ENCODE measurements at places on chromosomes 16 and 17. TPM values are rescaled to one million over a fixed set of nuclear protein-coding genes. Genes with fewer than 3 reads are reported as not detected.
A peak's percentile ranks its signal among the peaks of the same experiment; 100 is the strongest.

DNA sequence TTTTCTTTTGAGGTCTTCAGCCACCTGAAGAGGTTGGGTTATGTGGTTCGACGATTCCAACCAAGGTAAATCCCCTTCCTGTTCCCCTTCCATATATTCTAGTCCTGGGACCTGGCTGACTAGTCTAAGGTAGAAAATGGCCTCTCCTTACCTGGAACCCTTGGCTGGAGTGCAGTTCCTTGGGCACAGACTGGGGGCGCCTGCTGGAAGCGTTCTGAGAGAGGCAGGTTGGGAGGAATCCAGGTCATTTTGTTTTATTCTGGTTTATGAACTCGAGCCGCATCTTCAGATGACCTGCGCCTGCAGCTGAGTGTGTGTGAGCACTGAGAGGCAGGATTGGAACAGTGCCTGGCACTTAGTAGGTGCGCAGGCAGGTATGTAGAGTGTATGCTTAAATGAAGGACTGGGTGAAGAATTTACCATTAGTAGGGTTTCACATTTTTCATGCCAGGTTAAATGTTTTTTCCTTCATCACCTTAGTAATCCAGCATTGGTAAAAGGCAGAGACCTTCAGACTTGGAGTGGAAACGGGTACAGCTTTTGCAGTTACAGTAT, 2.7 kb downstream of the TSEN54 start:
- no peak overlapping the region for H3K27ac ChIP-seq
- H3K27me3 ChIP-seq, result no peaks in the 10 kb centered on the region
- H3K36me3 ChIP-seq, result peaks cover 4% of the 10 kb centered on the region
- DNase-seq, result no peak

GRCh38 chr17:51745993-51746392, 412.5 kb downstream of the CA10 start:
- no peaks in the 10 kb centered on the region for H3K36me3 ChIP-seq
- DNase-seq, result no peak
- no peaks in the 10 kb centered on the region for H3K27me3 ChIP-seq
- H3K4me1 ChIP-seq, result peaks cover 4% of the 10 kb centered on the region
- H3K27ac ChIP-seq, result no peak overlapping the region

DNA sequence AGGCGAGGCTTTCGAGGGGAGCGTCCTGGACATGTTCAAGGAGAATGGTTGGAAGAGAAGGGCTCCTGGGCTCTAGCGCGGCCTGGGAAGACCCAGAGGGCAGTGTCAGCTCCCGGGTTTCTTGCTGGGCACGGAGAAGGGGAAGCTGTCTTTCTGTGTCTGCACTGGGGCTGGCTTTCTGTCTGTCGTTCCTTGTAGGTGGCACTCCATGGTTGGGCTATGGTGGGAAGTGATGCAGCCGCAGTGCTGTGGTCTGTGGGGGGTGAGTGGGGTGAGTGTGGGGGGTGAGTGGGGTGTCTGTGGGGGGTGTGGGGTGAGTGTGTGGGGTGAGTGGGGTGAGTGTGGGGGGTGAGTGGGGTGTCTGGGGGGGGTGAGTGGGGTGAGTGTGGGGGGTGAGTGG, 13.7 kb downstream of the RNF213 start:
- no peak overlapping the region for H3K4me3 ChIP-seq
- H3K36me3 ChIP-seq, result peaks cover 2% of the 10 kb centered on the region
- no peak overlapping the region for H3K27ac ChIP-seq
- peaks cover 18% of the 10 kb centered on the region for H3K4me1 ChIP-seq

The MED13 gene
- 11.3 TPM for polyA plus RNA-seq

DNA sequence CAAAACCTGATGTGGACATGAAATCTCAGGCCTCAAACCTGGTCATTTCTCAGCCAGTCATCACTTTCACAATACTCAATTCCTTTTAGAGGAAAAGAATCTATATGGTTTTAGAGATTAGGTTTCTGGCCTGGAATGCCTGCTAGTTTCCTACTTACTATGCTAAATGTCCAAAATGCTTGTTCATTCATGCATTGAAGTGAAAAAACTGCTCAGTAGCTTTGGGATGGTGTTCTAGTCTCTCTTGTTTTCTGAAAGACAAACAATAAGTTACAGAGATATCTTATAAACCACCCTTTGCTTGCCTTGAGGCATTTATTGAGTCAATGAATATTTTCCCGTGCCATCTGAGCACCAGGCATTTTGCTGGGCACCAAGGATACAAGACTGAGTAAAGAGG, 1146.5 kb upstream of the GOT2 start:
- no peak overlapping the region for H3K4me3 ChIP-seq
- H3K36me3 ChIP-seq, result no peaks in the 10 kb centered on the region
- H3K27me3 ChIP-seq, result no peaks in the 10 kb centered on the region
- DNase-seq, result no peak
- no peak overlapping the region for H3K27ac ChIP-seq

DNA sequence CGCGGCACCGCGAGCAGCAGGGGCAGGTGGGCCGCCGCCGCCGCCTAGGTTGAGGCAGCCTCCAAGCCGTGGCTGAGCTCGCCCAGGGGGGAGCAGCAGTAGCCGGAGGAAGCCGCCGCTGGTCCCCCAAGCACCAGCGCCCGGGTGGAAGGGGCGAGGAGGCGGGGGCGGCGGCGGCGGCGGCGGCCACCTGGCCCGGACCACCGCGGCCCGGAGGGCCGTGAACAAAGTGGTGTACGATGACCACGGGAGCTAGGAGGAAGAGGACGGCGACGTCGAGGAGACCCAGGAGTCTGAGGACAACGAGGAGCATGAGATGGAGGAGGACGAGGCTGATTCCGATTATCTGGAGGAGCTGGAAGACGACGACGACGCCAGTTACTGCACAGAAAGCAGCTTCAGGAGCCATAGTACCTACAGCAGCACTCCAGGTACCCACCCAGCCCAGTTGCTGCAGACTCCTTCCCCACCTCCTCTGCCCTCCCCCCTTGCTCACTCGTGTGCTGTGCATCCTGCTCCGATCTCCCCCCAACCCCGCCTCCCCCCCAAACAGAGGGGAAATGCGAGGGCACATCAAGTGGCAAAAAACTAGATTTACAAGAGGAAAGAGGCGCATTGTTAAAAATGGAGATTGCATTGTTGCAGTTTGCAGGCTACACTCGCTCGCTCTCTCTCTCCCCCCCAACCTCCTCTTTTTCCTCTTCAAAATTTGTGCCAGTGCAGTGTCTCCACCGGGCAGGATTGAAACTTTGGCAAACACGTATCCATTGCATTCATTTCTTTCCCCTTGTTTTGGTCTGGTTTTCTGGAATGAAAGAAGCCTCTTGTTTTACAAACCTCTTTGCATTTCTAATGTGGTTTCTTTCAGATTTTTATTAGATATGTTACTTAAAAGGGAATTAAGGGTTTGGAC, 41.8 kb upstream of the AMZ2 start:
- H3K36me3 ChIP-seq, result peaks cover 3% of the 10 kb centered on the region
- peaks cover 1% of the 10 kb centered on the region for H3K4me1 ChIP-seq
- H3K4me3 ChIP-seq, result peak overlapping the region; percentile 71
- H3K27me3 ChIP-seq, result peaks cover 20% of the 10 kb centered on the region
- H3K27ac ChIP-seq, result peak overlapping the region; percentile 68
- DNase-seq, result no peak

GRCh38 chr16:69566240-69566980, 644 bp downstream of the NFAT5 start:
- H3K4me1 ChIP-seq, result no peaks in the 10 kb centered on the region
- DNase-seq, result no peak
- H3K36me3 ChIP-seq, result no peaks in the 10 kb centered on the region

GRCh38 chr17:42133461-42134041, 10.9 kb downstream of the HSPB9 start:
- H3K27me3 ChIP-seq, result no peaks in the 10 kb centered on the region
- peaks cover 2% of the 10 kb centered on the region for H3K36me3 ChIP-seq
- no peaks in the 10 kb centered on the region for H3K4me1 ChIP-seq
- no peak overlapping the region for H3K4me3 ChIP-seq
- DNase-seq, result no peak

The CDK10 gene
- polyA plus RNA-seq, result 49.5 TPM

The GPR139 gene
- polyA plus RNA-seq, result 1.9 TPM

DNA sequence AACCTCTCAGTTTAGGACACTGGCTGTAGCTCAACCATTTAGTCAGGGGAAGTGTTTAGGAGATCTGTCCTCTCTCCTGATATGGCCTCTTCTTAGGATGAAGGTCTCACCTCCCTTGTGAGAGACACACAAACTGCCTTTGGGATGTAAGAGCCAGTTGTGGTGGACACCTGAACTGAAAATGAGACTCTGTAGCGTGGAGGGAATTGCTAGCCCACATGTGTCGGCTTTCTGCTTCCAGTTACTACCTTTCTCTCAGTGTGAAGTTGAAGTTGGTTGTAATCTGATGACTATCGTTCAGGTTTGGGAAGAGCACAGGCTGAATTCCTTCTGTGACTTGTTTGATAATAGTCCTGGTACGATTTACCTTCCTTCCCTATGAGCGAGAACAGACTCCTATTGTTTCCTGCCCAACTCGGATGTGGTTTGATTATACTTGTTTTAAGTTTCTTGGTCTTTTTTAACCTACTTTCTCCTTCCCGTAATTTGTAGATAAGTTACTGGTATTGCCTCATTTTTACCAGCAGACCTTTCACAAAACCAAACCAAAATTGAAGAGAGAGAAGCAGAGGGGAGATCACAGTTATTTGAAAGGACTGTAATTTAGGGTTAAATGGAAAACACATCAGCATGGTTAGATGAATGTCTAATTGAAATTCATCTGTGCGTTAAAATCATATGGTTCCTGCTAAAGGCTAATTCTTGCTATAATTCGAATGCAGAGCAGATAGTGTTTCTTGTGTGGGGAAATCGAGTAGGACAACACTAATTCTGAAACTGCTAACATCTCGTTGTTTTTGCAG, 43.2 kb downstream of the CLEC16A start:
- no peaks in the 10 kb centered on the region for H3K36me3 ChIP-seq
- H3K27me3 ChIP-seq, result no peaks in the 10 kb centered on the region
- H3K4me3 ChIP-seq, result no peak overlapping the region
- DNase-seq, result no peak
- H3K27ac ChIP-seq, result no peak overlapping the region
- H3K4me1 ChIP-seq, result no peaks in the 10 kb centered on the region

DNA sequence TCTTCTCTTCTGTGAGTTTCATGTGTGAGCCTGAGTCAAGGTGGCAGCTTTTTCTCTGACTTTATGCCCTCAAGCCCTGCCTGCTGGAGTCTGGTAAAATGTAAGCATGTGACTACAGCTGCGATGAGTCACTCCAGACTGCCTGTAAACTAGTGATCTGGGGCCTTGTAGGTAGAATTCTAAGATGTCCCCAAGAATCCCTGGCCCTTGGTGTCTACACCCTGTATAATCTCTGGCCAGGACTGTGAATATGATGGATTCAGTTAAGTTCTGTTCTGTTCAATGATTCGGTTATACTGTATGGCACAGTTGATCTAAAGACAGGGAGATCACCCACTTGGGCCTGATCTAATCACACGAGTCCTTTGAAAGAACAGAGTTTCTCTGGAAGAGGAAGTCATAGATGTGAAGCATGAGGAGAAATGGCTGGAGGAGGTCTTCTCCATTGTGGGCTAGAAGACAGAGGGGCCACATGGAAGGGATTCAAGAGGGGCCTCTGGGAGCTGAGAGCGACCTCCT, 29.8 kb downstream of the PRSS54 start:
- no peak overlapping the region for H3K4me3 ChIP-seq
- no peaks in the 10 kb centered on the region for H3K4me1 ChIP-seq
- H3K27ac ChIP-seq, result no peak overlapping the region
- no peak for DNase-seq
- H3K27me3 ChIP-seq, result no peaks in the 10 kb centered on the region

GRCh38 chr16:48013491-48013901, 142.3 kb downstream of the ABCC12 start:
- H3K4me3 ChIP-seq, result no peak overlapping the region
- H3K27ac ChIP-seq, result no peak overlapping the region
- H3K27me3 ChIP-seq, result no peaks in the 10 kb centered on the region

- no peak for DNase-seq
- H3K27me3 ChIP-seq, result no peaks in the 10 kb centered on the region
- no peaks in the 10 kb centered on the region for H3K4me1 ChIP-seq
- no peak overlapping the region for H3K4me3 ChIP-seq
- H3K27ac ChIP-seq, result no peak overlapping the region
Measured at GRCh38 chr17:71709946-71710345, 410.9 kb upstream of the SOX9 start.

The ADORA2B gene
- polyA plus RNA-seq, result 6.9 TPM

- no peaks in the 10 kb centered on the region for H3K27me3 ChIP-seq
- H3K4me3 ChIP-seq, result no peak overlapping the region
- H3K27ac ChIP-seq, result no peak overlapping the region
- DNase-seq, result no peak
Measured at GRCh38 chr16:6527646-6528045, 805.0 kb upstream of the RBFOX1 start.

DNA sequence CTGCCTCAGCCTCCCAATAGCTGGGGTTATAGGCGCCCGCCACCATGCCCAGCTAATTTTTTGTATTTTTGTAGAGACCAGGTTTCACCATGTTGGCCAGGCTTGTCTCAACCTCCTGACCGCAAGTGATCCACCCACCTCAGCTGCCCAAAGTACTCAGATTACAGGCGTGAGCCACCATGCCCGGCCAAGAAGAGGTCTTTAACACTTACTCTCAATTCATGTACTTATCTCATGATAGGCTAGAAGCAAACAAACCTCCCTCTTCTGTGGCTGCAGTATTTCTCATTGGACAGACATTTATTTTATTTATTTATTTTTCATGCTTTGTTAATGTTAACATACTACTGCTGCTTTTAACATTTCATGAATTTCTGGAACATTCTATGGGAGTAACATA, 7.0 kb upstream of the NT5C start:
- no peak overlapping the region for H3K4me3 ChIP-seq
- H3K4me1 ChIP-seq, result no peaks in the 10 kb centered on the region
- no peak overlapping the region for H3K27ac ChIP-seq
- no peaks in the 10 kb centered on the region for H3K27me3 ChIP-seq
- H3K36me3 ChIP-seq, result peaks cover 77% of the 10 kb centered on the region

The SPATA32 gene
- polyA plus RNA-seq, result 0.11 TPM

The CCL15 gene
- polyA plus RNA-seq, result not detected

GRCh38 chr16:62738666-62739460, 702.6 kb upstream of the CDH8 start:
- H3K27me3 ChIP-seq, result no peaks in the 10 kb centered on the region
- no peak overlapping the region for H3K4me3 ChIP-seq
- H3K36me3 ChIP-seq, result no peaks in the 10 kb centered on the region

- no peaks in the 10 kb centered on the region for H3K4me1 ChIP-seq
- no peak for DNase-seq
- H3K4me3 ChIP-seq, result no peak overlapping the region
- no peak overlapping the region for H3K27ac ChIP-seq
- H3K27me3 ChIP-seq, result no peaks in the 10 kb centered on the region
Measured at GRCh38 chr16:12163970-12164369, 187.4 kb downstream of the SNX29 start.

The CMTM2 gene
- not detected for polyA plus RNA-seq

GRCh38 chr17:8289103-8289397, 580 bp downstream of the RANGRF start:
- peaks cover 5% of the 10 kb centered on the region for H3K4me1 ChIP-seq
- H3K36me3 ChIP-seq, result no peaks in the 10 kb centered on the region
- H3K4me3 ChIP-seq, result peak overlapping the region; percentile 65
- H3K27ac ChIP-seq, result no peak overlapping the region
- peak; percentile 93 for DNase-seq
- no peaks in the 10 kb centered on the region for H3K27me3 ChIP-seq

GRCh38 chr16:57667526-57668262, 412 bp upstream of the ADGRG3 start:
- H3K27me3 ChIP-seq, result no peaks in the 10 kb centered on the region
- H3K4me1 ChIP-seq, result no peaks in the 10 kb centered on the region
- no peak overlapping the region for H3K27ac ChIP-seq
- no peak overlapping the region for H3K4me3 ChIP-seq
- H3K36me3 ChIP-seq, result no peaks in the 10 kb centered on the region

GRCh38 chr17:66654764-66655163, 180.2 kb upstream of the CACNG5 start:
- no peak overlapping the region for H3K4me3 ChIP-seq
- H3K27me3 ChIP-seq, result no peaks in the 10 kb centered on the region
- no peak for DNase-seq
- H3K4me1 ChIP-seq, result 0 out of 2 replicates have a peak, but pooled peaks cover 3% of the 10 kb centered on the region
- no peaks in the 10 kb centered on the region for H3K36me3 ChIP-seq

The SEPTIN1 gene
- polyA plus RNA-seq, result 0.57 TPM
